ENCODE measurements at places on chromosomes 13 and 19. TPM values are rescaled to one million over a fixed set of nuclear protein-coding genes. Genes with fewer than 3 reads are reported as not detected.

Gene PDE4C
- not detected for total RNA-seq

Gene SULT2B1
- total RNA-seq, result not detected

Gene ATP4B
- not detected for total RNA-seq

Gene VSTM1
- not detected for total RNA-seq

Gene GPR4
- total RNA-seq, result 12.5 TPM

Gene FCHO1
- total RNA-seq, result 3.1 TPM

Gene PRTN3
- total RNA-seq, result not detected

- DNase-seq, result no peak
Measured at GRCh38 chr13:109785892-109786450, 412 bp downstream of the IRS2 start.

GRCh38 chr13:97274829-97275649 lies 52.9 kb downstream of the MBNL2 start:
- DNase-seq, result no peak

DNA sequence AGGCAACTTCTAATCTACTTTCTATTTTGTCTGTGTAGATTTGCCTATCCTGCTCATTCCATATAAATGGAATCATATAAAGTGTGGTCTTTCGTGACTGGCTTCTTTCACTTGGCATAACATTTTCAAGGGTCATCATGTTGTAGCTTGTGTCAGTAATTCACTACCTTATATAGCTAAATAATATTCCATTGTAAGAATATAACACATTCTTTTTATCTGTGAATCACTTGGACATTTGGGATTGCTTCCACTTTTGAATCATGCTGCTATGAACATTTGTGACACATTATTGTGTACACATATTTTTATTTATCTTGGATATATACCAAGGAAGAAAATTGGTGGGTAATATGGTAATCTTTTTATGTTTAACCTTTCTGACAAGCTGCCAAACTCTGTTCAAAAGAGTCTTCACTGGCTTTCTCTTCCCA lies 89.0 kb upstream of the CSNK1A1L start:
- DNase-seq, result no peak

- no peak for DNase-seq
Measured at GRCh38 chr13:40406405-40407120, 259.9 kb downstream of the FOXO1 start.

GRCh38 chr13:40994581-40995230 lies 24.4 kb downstream of the ELF1 start:
- no peak for DNase-seq

DNA sequence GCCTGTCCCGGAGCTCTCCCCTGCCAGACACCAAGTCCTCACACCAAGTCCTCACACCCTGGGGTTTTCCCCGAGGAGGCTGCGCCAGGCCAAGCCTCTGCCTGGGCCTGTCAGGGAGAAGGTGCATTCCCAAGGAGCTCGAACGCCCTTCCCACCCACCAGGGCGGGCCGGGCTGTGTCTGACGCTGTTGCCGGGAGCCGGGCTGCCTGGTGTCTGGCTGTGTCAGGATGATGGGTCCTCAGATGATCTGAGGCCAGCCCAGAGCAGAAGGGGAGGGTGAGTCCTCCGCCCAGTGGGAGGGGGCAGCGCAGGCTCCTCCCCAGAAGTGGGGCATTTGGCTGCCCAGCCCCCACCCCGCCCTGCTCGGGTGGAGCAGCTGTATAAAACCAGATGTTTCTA lies 2.3 kb upstream of the HAS1 start:
- peak; percentile 65 for DNase-seq

DNA sequence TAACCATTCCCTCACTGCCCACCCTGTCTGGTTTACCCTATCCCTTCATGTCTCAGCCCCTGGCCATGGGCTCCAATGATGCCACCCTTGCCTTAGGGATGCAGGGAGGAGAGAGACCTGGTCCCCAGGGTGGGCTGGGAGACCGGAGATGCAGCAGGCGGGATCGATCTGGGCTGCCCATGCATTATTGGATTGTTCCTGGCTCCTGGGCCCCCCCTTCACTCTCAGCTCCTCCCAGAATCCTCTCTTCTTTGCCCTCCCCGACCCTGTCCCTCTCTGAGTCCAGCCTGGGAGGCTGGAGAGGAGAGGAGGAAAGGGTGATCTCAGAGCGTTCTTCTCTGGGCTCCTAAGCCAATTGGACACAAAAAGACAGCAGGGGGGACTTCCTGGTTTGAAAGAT lies 5.8 kb downstream of the KASH5 start:
- no peak for DNase-seq

DNA sequence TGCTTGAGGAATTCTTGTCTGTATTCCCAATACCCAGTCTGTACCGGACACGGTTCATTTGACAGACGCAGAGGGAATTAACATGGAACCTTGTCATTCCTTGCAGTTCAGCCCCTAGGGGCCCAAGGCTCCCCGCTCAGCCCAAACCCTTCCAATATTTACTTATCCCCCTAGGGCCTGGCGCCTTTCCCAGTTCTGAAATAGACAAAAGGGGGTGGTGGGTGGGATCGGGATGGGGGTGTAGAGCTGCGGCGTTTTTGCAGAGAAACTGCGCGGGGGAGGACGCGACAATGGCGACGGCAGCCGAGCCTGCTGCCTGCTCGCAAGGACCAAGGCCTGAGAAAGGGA lies 583 bp downstream of the AKAP8L start:
- DNase-seq, result no peak

DNA sequence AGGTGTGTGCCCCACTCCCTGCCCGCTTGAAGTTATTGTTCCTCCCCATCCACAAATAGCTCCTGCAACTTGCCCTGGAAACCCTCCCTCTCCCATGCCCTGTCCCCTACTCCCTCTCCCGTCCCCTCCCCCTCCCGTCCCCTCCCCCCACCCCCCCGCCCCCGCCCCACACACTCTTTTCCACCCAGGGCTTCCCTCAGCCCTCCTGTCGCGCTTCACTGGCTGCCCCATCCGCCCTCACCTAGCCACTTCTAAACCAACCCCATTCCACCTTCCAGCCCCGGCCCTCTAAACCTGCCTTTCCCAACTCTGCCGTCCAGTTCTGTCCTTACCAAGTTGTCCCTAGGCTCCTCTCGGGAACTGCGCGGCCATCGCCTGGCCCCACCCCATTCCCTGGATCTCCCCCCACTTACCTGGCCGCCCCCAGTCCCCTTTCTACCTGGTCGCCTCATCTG lies 993 bp downstream of the RGL3 start:
- no peak for DNase-seq

- no peak for DNase-seq
Measured at GRCh38 chr13:93625536-93625935, 398.9 kb downstream of the GPC6 start.

- no peak for DNase-seq
Measured at GRCh38 chr13:25131881-25132420, 36.0 kb downstream of the PABPC3 start.

- no peak for DNase-seq
Measured at GRCh38 chr19:46693760-46694159, 23.2 kb downstream of the PRKD2 start.

- no peak for DNase-seq
Measured at GRCh38 chr13:111610879-111611278, 290.4 kb downstream of the TEX29 start.

GRCh38 chr19:55112777-55113569 lies 4.5 kb downstream of the PPP1R12C start:
- DNase-seq, result no peak

GRCh38 chr13:71772361-71772760 lies 94.6 kb downstream of the DACH1 start:
- no peak for DNase-seq

DNA sequence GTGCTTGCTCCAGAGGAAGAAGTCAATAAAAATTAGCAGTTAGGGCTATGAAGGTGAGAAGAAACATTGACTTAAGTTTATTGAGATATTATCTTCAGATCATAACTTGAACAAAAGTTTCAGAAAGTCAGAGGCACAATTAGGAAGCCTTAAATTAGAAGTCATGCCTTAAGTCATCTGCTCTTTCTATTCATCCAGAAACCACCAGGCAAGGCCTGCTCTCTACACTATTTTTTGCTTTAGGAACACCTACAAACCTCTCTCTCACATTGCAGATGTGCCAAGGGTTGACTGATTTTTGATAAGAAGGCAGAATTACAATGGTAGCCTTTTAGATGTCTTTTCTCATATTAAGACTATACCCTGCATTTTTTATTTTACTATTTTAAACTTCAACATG lies 268.7 kb downstream of the SPRY2 start:
- no peak for DNase-seq

DNA sequence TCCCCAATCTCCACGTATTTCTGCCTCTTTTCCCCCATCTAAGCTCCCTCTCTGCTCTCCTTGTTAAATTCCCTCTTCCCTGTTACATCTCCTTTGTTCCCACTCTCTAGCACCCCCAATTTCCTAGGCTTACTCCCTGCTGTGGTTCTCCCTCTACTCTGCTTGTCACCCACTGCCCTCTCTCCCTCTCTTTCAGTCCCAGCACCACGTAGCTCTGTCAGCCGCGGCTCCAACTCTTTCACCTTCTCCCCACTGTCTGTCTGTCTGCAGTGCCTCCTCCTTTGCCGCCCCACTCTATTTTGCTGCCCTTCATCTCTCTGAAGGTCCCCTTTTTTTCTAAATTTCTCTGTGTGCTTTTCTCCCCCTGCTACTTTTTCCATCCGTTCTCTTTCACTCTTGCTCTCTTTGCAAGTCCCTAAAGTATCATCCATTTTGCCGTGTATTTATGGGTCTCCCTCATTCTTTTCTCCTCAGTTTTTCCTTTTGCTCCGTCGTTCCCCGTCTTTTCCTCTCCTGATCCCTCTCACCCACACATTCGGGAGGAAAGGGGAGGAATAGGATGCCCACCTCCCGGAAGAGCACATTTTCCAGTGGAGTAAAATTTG lies 937 bp downstream of the ZNF841 start:
- no peak for DNase-seq

DNA sequence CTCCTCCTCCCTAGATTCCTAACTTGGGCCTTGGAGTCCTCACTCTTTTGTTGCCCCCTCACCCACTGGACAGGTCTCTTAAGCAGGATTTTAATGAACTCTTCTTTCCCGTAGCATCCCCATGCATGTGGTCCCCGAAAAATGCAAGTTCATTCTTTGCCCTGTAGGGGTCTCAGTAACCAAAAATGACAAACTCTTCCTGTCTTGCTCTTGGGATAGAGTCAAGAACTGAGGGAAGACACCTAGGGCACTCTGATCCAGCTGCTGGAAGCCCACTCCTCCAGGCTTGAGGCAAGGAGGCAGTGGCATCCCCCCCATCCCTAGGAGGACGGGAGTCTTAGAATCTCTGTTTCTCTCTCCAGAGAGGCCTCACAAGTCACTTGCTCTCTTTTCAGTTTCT lies 987.0 kb downstream of the DIAPH3 start:
- no peak for DNase-seq

DNA sequence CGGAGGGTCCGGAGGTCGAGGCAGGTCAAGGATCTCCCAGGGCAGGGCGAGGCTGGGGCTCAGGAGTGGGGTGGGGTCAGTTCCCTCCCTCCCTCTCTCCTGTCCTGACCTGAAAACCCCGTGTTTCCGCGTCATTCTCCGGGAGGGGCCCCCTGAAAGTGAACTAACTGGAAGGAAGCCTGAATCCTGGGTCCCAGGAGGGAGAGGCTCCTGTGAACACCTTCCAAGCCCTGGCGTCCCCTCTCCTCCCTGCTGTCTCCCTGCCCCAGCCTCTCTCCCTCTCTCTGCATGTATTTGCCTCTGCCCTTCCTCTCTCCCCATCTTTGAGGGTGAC lies 741 bp upstream of the CADM4 start:
- DNase-seq, result no peak

DNA sequence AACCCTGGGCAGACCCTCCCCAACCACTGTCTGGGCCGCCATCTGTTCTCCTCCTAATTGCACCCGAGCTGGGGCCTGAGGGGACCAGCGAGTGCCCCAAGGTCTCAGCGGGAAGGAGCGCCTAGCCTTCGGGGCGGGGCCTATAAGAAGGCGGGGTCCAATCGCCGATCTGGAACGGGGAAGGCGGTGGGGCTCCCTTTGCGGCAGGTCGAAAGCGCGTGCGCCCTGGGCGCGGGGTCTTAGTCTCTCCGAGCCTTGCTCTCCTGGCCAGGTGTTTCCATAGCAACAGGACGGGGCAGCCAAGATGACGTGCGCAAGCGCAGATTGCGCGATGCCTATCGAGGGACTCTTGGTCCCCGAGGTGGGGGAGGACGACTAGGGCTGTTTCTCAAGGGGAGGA lies 2.8 kb downstream of the MAST1 start:
- no peak for DNase-seq

DNA sequence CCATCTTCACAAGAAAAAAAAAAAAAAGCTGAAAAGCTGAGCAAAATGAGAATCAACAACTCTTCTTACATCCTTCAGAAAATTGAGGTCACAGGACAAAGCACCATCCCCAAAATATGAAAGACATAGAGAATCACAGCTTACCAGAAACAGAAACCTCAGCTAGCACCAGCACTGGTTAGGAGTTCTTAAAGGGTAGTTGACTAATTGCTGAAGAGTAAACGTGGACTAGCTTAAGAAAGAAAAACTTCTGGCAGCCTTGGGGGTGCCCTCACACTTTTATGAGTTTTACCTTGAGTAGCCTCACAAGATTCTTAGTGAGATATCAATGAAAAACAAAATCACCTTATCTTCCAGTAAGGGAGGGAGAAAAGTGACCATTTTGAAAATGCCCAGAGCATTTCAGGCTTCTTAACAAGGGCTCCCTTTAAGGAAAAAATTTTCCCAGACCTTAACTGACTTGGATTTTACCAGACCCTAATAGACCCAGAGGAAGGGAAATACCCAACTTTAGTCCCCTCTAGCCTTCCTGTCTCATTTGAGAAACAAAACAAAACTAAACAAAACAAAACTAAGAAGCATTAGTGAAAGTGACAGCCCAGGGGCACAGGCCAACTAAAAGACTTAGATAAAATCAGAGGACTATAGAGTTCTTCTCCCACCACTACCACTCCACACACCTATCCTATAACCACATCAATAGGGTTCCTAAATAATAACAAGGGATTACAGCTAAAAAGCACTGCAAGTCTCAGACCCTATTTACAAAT lies 888.6 kb downstream of the DIAPH3 start:
- DNase-seq, result no peak

GRCh38 chr13:97627566-97627965 lies 193.6 kb downstream of the RAP2A start:
- DNase-seq, result no peak

- DNase-seq, result no peak
Measured at GRCh38 chr13:67151652-67152051, 78.5 kb downstream of the PCDH9 start.

- no peak for DNase-seq
Measured at GRCh38 chr13:21833921-21834320, 163.0 kb downstream of the FGF9 start.

DNA sequence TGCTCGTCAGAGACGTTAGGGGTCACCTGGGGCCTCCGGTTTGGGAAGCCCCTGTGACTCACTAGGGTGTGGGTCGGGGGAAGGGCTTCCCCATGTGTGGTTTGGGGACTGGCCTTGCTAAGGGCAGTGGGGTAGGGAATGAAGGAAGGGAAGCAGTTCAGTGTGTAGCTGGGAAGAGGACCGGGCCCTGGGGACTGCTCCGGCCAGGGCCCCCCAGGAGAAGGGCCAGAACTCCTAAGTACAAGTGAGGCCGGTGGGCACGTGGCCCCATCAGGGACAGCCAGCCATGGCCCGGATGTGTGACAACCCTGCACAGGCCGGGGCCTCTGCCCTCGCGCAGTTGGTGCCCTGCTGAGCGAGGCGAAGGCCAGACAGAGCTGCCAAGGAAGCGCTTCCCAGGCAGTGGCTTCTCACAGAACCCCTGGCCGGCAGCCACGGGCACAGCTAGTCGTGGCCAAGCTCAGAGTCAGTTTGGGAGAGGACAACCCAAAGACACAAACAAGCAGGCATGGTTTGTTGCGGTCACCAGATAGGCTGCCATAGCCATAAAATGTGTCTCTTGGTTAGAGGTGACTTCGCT lies 25.7 kb downstream of the TEX29 start:
- no peak for DNase-seq

All from omental fat pad (tissue), 4 donors.